NCI-H510A (cell line): ENCODE measurements at places on chromosomes 7 and 10.

DNA sequence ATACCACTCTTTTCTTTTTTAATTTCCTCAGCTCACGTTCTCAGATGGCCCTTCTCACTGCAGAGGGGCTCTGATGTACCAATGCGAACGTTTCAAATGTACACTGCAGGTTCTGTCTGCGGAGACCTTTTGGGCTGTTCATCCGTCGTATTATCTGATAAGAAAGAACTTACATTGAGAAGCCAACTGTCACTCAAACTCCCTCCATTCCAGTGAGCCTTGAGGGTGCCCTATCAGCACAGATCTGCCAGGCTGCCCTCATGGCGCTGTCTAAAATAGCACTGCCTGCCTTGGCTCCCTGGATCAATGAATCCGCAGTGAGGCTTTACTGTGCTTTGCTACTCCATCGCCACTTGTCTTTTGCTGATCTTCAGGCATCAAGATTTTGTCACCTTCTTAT, 61.8 kb downstream of the ARL5B start:
- no peak for DNase-seq

- DNase-seq: no peak
These were observed 88.7 kb downstream of the COBL start for GRCh38 chr7:51227861-51228260.

DNA sequence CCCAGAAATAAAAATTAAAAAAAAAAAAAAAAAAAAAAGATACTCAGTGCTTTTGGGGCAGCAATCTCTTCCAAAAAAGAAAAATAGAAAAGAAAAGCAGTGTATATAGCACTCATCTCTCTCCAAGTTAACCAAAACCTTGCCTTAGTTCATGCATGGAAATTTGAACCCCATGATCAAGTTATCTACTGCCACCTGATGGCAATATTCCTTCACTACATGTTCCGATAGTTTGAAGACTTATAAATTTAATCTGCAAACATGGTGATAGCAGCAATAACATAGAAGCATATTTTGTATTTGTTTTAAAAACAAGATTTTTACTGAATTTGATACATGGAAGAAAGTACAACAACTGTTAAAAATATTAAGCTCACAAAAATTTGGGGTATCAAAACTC, 48.6 kb upstream of the SLIT1 start:
- no peak for DNase-seq

- no peak for DNase-seq
These were observed 68.2 kb upstream of the INPP5A start for GRCh38 chr10:132469197-132469884.

- DNase-seq: no peak
These were observed 34.7 kb downstream of the ALOX5 start for GRCh38 chr10:45408421-45409319.

DNA sequence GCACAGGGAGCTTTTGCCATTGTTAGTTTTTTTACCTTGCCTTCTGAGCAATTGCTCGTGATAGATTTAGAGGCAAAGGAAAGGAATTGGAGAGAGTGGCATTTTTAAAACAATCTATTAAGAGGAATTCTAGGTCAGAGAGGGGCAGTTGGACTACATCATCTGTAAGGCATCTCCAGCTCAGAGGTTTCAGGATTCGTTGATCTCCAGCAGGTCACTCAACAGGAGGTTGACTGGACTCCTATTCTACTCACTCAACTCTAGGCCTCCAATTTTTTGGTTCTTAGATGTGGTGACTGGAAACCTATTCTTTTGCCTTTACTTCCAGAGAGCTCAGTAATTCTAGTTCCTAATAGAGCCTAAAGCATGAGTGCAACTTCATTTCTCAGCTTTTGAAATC, 42.8 kb downstream of the TBXAS1 start:
- no peak for DNase-seq

DNA sequence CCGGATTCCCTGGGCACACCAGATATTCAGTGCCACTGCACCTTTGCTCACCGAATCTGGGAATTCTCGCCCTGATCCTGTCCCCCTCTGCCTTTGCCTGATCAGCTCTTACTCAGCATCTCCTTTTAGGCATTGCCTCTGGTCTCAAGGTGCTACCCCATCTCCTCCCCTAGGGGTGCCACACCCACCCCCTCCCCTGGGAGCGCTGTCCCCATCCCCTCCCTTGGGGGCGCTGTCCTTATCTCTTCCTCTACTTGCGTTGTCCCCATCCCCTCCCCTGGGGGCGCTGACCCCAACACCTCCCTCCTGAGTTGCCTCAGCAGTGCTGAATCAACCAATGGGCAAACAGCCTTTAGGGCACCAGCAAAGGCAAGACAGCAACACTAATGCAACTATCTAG, 686.9 kb upstream of the FOXK1 start:
- DNase-seq: no peak

DNA sequence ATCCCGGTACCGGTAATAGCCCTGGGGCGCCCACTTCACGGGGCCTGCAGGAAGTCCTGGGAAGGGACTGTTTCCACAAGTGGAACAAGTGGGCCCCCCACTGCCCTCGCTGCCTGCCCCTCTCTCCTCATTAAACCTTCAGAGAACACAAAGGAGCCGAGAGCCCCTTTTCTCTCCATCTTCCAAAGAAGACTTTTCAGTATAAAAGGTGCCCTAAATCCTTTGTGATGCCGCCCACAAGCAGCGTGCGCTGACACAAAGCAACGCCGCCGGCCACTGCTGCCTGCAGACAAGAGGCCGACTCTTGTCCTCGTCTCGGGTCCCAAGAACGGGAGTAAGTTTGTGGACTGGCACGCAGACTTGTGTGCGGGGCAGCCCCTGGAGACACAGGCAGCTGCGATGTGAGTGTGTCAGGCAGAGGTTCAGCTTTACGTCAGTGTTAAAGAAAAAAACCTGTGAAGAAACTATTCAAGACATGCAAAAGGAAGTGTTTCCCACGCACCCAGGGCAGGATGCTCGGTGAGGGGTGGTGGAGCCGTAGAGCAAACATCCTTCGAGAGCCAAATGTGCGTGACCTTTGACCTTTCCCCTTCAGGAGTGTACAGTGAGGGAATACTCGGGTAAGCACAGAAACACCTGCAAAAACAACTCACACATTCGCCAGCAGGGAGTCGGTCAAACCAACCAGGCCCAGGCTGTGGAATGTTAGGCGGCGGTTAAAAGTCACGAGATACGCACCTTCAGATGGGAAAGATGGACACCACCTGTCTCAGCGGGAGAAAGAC, 118.2 kb downstream of the VIPR2 start:
- no peak for DNase-seq

DNA sequence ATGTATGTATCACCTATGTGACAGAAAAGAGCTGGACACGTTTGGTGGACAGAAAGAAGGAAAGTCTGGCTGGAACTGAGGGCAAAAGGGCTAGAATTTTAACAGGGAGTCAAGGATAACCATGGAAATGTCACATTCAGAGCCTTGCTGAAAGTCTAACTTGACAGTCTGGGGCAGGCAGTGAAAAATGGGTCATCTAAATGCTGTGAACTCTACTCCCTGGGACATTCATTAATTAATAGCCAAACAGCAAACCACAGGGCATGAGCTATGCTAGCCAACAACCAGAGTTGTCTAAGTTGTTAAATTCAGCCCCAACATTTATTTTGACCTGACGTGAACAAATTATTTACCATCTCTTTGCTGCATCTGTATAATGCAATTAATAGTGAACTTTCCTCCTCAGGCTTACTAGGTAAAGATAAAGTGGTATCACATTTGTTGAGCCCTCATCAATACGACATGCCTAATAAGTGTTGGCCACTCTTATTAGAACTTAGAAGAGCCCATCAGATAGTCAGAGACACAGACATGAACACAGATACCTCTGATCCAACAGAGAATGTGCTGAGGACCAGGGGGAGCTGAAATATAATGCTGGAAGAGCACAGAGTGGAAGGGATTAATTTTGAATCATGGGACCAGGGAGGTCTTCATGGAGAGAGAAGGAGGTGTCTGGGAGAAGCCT, 109.9 kb downstream of the SORCS1 start:
- DNase-seq: no peak

DNA sequence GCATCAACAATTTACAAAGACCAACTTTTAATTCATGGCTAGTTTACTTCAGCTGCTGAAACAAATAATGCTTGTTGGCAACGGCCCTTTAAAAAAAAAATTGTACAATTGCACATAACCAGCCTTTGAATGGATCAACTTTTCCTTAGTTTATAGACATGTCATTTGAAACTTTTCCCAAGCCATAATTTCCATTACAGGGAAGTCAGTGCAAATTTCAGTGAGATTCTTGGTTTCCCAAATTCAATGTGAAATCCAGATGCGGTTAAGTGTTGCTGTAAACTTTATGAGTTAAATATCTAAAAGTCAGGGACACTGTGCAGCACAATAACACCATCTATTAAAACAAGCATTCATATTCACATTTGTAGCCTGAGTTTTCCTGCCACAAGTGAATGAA, 182.2 kb downstream of the JAZF1 start:
- no peak for DNase-seq

DNA sequence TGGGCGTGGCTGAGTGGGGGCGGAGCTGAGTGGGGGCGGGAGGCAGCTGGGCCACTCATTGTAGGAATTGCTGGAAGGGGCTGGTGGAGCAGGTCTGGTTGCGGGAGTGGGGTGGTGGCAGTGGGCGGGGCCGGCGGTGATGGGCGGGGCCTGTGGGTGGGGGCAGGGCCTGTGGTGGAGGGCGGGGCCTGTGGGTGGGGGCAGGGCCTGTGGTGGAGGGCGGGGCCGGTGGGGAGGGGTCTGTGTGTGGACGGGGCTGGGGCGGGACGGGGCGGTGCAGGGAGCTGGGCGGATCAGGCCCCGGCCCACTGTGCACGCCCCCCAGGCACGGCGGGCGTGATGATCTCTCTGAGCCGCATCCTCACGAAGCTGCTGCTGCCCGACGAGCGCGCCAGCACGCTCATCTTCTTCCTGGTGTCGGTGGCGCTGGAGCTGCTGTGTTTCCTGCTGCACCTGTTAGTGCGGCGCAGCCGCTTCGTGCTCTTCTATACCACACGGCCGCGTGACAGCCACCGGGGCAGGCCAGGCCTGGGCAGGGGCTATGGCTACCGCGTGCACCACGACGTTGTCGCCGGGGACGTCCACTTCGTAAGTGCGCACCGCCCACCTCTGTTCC, 14.0 kb downstream of the SLC29A4 start:
- DNase-seq: no peak

GRCh38 chr7:117023325-117023854, 70.1 kb downstream of the ST7 start:
- DNase-seq: no peak

GRCh38 chr10:13074563-13075451, 25.2 kb upstream of the OPTN start:
- peak; percentile 30 for DNase-seq

- no peak for DNase-seq
These were observed 249.4 kb downstream of the CRPPA start for GRCh38 chr7:16171928-16172327.

GRCh38 chr10:48608279-48608681, 3.4 kb upstream of the ARHGAP22 start:
- DNase-seq: no peak

- peak; percentile 33 for DNase-seq
These were observed 37.8 kb downstream of the HIPK2 start for GRCh38 chr7:139739863-139740597.

DNA sequence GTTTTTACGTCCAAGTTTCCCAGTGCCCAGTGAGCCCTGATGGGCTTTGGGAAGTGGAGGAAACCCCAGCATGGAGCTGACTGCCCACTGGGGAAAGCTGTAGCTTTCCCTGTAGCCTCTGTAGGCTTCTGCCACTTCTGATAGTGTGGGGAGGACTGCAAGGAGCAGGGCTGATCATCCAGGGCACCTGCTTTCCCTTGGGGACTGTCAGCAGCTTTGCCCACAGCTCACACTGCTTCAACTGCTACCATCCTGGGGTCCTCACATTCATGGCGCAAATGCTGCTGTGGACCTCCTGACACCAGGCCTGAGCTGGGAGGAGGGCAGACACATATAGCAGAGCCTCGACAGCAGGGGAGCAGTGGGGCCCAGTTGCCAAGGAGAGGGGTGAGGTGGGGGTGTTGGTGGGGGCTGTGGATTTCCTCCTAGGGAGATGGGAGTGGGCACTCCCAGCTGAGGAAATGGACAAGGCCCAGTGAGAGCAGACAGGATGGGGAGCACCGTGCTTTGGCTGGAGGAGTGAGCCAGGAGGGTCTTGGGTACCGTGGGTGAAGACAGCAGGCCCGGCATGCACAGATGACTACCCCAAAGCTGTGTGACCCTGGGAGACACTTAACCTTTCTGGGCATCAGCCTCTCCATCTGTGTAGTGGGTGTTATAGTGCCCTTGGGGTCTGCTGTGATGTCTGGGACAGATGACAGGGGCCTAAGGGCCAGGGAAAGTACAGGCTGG, 16.2 kb downstream of the RAMP3 start:
- DNase-seq: no peak

DNA sequence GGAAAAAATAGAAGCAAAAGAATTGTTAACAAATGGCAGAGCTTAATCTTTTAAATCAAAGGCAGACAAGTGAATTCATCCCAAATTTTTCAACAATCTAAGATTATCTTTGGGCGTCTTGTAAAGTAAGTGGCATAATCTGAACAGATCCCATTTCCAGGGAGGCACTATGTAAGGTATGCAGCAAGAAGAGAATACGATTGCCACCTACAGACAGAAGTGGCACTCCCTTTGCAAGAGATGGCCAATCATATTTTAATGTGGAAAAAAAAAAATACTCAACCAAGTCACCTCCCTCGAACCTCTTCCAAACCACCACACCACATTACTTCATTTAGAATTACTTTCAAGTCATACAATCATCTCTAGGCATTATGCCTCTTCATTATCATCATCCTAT, 4.0 kb downstream of the GFRA1 start:
- no peak for DNase-seq

DNA sequence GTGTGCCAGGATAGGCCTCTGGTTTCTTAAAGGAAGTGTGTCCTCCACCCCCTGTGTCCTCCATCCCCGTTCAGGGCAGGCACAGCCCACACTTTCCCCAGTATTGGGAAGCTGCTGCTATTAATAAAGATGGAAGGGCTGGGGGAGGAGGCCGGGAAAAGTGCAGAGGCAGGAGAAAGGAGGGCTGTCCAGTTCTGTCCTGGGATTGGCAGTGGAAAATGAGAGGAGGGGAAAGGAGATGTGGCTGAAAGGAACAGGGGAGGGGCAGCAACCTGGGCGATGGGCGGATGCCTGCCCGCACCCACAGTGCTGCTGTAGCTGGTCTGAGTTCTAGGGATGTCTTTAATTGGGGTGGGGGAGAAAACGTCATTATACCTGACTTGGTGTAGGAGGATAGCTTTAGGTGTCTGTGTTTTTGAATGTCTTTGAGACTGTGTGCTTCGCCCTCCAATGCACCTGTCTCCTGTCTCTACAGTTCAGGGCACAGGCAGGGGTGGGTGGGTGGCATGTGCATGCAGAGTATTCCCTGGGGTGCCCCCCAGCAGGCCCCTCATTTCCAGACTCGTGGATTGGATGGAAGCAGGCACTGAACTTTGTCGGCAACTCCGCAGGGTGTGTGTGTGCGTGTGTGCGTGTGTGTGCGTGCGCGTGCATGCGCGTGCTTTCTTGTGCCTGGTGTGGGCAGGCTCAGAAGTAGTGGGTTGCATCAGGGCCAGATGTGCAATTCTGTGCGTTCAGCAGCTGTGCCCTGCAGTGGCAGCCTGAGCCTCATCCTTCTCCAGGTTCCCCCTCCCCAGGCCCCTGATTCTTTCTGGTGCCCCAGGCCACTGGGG, 2.5 kb downstream of the TRIM8 start:
- DNase-seq: peak; percentile 53

GRCh38 chr10:22500656-22501340, 155.5 kb downstream of the SPAG6 start:
- no peak for DNase-seq
